NK-92 treated with Interleukin-12 subunit alpha and Interleukin-12 subunit beta, amount 100 ng/mL, for 24 hours (cell line): ENCODE measurements at places on chromosomes 2 and 18.

DNA sequence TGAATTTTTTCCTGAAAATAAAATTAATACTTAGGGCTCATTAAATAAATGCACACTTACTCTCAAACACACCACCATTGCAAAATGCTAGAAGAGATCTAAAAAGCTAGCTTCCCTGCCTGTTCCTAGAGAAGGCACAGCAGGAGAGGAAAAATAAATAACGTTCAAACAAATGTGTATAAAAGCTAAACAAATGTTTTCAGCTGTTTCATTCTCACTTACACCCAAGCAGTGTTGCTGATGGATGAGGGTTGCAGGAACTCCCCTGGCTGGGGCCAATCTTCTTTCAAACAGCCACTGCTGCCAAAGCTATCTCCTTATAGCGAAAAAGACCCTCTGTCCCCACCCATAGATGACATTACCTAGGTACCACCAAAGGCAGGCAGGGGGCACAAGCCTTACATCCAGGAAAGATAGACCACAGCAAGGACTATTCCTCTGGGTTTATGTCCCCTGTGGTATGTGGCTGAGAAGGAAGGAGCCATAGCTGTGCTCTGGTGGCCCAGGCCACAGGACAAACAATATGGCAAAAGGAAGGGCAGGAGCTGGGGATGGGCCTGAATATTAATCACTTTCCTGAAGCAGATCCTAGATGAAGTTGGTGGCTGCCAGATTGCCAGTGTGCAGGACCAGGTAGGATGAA lies 214.6 kb downstream of the TTC32 start:
- DNase-seq = no peak

- DNase-seq = no peak
These were observed at the start of gene SERPINB2 for GRCh38 chr18:63887424-63887823. TSS of gene SERPINB2 (plus strand) at chr18:63887705. CDS start at chr18:63891445, 3,740 bp downstream.

- no peak for DNase-seq
These were observed 272.9 kb upstream of the EPHA4 start for GRCh38 chr2:221845021-221845365.

GRCh38 chr2:102502576-102502975 lies 29.6 kb downstream of the SLC9A4 start:
- DNase-seq = no peak

- DNase-seq = no peak
These were observed 159.7 kb upstream of the CCDC195 start for GRCh38 chr2:224875841-224876240.
